Femur (tissue), 1 donor: ENCODE measurements at places on chromosomes 6 and 20.

DNA sequence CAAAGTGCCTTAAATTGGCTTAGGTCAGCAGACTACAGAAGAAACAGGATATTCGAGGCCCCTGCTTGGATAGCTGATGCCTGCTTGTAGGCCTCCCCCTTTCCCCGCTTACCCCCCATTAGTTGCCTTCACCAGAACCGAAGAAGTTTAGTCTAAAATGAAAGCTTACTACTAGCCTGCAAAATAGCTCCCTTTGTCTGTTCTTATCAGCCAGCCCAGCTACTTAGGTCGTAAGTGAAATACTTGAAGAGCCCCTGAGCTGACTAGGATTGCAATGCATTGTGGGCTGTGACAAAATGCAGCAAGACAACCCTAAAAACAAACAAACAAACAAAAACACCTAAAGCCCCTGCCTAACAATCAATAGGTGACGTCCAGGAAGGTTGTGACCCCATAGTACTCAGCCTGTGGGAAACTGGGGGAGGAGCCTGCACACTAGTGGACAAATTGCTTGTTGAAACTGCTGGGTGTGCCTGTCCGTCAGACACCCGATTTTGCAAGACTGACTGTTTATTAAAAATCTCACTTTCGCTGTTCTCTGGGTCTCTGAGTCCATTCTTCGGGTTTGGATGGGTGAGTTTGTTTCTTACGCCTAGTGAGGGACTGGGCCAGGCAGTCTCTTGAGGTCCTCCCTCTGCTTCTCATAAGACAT lies 105.0 kb upstream of the DUSP22 start:
- no peak for DNase-seq

DNA sequence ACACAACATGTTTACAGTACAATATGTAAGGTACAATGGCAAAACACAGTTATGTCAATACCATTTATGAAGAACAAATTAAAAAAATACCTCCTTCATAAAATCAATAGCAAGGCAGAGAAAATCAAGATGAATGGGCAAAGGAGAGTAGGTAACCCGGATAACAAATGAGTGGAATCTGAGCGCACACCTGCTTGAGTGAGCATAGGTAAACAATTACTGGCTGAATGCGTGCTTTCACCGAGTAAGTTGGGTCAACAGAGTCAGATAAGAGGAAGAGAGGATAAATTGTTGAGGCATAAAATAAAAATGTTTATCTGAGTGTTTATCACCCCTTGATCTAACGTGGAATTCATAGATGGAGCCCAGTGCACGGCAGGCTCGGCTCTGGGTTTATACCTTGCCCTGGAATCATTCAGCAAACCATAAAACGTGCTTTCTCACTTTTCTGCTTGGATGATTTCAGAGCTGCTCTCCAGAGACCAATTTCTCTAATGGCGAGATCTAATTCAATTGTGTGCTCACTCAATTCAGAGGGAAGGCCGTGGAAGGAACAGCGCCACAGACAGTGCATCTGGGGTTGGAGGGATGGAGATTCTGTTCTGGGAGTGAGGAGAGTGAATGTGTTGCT lies 224.8 kb upstream of the MAP3K7 start:
- no peak for DNase-seq

GRCh38 chr6:39843305-39844020 lies 51.3 kb downstream of the DAAM2 start:
- no peak for DNase-seq

- no peak for DNase-seq
These were observed 93.0 kb upstream of the ELOVL5 start for GRCh38 chr6:53441761-53442160.

GRCh38 chr6:75206576-75207342 lies 906 bp upstream of the COL12A1 start:
- DNase-seq, result peak; percentile 80

DNA sequence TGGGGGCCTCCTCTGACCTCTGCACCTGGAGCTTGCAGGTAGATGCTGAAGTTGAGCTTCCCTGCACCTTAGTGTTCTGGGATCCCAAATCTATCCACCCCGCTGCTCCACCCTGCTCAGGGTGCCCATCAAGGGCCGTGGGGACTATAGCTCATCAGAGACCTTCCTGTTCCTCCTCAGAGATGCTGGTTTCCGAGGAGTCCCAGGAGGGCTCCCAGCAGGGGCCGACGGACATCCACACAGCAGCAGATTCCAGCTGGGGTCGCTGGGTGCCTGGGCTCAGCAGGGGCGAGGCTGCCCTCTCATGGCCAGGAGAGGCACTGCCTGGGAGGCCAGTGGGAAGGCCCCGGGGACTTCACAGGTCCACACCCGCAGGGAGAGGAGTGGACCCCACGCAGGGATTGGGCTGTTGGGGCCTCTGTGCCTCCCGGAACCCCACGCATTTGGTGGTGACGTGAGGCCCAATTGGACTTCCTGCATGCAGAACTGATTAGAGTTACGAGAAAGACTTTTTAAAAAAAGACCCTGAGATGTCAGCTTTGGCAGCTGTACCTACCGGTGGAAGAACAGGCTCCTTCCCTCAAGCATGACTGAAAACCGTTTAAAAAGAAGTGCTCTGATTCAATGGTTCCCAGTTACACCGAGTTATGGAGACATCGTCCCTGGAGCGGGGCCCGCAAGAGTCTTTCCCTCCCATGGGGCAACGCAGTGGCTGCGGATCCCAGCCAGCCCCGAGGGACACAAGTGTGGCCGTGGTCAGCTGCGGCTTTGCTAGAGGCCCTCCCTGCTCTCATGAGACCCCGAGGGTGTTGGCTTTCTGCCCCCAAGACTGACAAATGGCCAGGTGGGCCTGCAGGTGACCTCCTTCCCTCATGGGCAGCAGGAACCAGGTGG lies 25.3 kb upstream of the SLCO4A1 start:
- peak; percentile 70 for DNase-seq

GRCh38 chr6:118709859-118710350 lies 58.5 kb upstream of the CEP85L start:
- no peak for DNase-seq

- peak; percentile 54 for DNase-seq
These were observed 20.0 kb downstream of the NOL4L start for GRCh38 chr20:32564921-32565734.

DNA sequence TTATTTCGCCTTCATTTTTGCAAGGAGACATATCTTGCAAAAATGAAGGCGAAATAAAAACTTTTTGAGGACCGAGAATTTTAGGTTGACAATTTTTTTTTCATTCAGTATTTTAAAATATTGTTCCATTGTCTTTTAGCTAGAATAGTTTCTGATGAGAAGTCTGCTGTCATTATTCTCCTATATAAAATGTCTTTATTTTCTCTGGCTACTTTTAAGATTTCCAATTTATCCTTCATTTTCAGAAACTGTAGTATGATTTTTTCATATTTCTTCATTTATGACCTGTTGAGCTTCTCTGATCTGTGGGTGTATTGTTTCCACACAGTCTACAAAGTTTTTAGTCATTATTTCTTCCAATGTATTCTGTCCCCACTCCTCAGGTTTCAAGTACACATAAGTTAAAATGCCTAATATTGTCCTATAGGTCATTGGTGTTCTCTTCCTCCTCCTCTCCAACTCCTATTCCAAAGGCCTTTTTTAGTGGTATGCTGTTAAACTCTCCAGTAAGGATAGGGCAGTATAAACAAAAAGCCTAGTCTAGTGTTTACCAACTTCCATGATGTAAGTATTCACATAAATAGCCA lies 15.7 kb downstream of the AHI1 start:
- no peak for DNase-seq

GRCh38 chr6:19605624-19606023 lies 231.5 kb upstream of the ID4 start:
- no peak for DNase-seq
